Effector CD4-positive, alpha-beta T cell (primary cell): ENCODE measurements at places on chromosomes 13 and 19.

- DNase-seq: no peak
Observed at GRCh38 chr19:43524922-43525835, 1.8 kb downstream of the ETHE1 start.

DNA sequence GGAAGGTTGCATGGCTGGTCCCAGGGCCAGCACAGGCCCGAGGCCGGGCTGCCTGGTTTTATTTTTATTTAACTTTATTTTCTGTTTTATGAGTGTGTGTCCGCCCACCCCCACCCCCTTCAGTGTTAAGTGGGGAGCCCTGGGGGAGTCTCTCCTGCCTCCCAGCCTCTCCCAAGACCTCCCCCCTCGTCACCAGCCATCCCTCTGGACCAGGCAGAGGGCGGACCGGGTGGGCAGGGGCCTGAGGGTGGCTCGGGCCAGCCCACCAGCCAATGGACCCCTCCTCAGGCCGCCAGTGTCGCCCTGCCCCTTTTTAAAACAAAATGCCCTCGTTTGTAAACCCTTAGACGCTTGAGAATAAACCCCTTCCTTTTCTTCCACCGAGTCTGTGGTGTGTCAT lies 531 bp upstream of the TGFBR3L start:
- no peak for DNase-seq

DNA sequence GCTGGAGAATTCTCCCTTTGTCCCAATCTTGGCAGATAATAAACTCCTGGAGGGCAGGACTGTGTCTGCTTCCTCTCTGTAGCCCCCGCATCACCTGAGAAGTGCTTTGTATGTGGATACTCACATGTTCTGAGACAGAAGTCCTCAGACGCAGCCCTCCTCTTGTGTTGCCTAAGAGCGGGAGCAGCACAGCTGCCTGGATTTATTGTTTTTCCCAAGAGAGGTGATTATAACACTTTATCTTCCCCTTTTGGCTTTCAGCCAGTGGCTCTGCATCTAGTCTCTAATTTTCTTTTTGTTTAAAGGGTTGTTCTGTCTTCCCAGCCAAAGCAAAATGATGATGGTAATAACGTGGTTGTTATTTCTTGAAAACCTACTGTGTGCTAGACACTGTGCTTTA lies 36.1 kb downstream of the OLFM4 start:
- no peak for DNase-seq

- DNase-seq: no peak
Observed at GRCh38 chr19:49182848-49183375, 25.3 kb downstream of the TRPM4 start.

GRCh38 chr19:38143847-38144246 lies 80.2 kb downstream of the DPF1 start:
- DNase-seq: no peak

DNA sequence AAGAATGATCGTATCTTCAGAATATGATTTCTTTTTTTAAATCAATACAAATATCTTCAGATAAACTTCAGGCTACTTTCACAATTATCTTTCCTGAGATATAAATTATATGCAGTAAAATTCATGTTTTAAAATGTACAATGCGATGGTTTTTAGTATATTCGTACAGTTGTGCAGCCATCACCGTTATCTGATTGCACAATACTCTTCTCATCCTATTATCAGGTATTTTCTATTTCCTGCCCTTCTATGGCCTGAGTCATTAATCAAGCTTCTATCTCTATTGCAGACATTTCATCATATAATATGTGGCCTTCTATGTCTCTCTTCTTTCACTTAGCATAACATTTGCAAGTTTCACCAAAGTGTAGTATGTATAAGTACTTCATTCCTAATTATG lies 1360.2 kb upstream of the SLC10A2 start:
- DNase-seq: no peak

- DNase-seq: peak; percentile 34
Observed at GRCh38 chr19:43504426-43505185, at the start of gene PHLDB3. PHLDB3 (minus strand) TSS chr19:43504746; CDS start chr19:43504118, 628 bp downstream.

DNA sequence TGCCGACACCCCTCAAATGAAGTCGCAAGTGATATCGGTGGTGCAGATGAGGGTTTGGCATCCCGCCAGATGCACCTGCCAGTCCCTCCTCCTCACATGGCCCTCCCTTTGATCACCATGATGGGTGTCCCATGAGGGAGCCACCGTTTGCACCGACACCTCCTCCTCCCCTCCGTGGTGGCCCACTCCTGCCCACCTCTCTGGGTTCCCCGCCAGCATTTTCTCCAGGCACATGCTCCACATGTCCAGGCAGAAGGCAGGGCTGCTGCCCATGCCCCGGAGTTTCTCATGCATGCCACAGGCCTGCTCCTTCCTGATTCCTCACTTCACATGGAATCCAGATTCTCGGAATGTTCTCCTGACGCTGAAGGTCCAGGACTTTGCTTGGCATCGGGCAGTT lies 49.3 kb downstream of the COL4A2 start:
- no peak for DNase-seq

GRCh38 chr13:59413126-59413525 lies 750.6 kb downstream of the DIAPH3 start:
- no peak for DNase-seq

GRCh38 chr13:90502153-90502552 lies 845.3 kb upstream of the MIR17HG start:
- no peak for DNase-seq
